Upper lobe of right lung (tissue), 1 donor: ENCODE measurements at places on chromosomes 5 and 9. TPM values are rescaled to one million over a fixed set of nuclear protein-coding genes. Genes with fewer than 3 reads are reported as not detected.
A peak's percentile ranks its signal among the peaks of the same experiment; 100 is the strongest.

GRCh38 chr5:36948650-36949049, 72.1 kb downstream of the NIPBL start:
- DNase-seq = no peak

- DNase-seq = no peak
Measured at GRCh38 chr9:110290001-110290400, 33.7 kb upstream of the TXN start.

- DNase-seq = no peak
Measured at GRCh38 chr5:36298552-36298951, 3.1 kb downstream of the RANBP3L start.

DNA sequence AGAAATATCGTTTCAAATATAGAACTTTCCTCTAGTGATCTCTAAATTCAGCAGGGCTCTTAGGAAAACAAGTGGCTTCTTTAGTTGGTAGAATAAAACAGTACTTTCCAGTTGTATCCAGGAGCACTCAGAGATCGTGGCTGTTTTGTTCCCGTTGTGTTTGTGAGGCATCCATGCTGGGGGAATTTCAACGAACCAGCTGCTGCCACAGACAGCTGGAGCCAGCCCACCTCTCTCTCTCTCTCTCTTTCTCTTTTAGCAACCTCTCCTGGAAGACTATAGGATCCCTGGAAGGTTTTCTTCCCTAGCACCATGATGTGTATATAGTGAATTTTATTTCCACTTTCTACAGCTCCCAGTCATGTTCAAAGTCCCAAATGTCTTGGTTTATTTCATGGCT, 1116.0 kb upstream of the SEMA6A start:
- DNase-seq = no peak

DNA sequence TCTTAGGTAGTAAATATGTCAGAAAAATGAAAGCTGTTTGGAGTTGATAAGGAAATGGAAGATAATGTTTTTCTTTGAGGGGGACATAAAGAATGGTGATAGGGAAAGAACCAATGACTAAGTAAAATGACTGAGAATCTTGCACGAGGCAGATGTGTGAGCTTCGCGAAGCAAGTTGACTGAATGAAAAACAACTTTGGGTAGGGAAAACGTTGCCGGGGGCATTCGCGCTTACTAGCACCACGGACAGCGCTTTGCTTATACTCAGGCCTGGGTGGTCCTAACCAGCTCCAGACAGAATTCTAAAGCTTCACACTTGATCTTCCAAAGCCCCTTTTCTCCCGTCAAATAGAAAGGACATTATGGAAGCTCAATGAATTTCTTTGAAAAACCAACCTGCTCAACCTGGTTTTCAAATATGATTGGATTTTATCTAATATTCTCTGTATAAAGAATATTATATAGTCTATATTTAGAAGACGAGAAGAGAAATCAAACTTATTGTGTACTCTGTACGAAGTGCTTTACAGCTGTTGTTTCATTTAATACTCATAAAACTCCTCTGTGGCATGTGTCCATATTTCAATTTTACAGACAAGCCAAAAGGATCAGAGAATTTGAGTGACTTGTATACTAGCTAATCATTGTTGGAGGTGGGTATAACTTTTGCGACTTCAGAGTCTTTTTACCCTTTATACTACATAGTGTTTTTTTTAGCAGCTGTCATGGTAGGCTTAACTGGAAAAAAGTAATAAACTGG, 1.9 kb upstream of the CDKN2B start:
- DNase-seq = no peak

DNA sequence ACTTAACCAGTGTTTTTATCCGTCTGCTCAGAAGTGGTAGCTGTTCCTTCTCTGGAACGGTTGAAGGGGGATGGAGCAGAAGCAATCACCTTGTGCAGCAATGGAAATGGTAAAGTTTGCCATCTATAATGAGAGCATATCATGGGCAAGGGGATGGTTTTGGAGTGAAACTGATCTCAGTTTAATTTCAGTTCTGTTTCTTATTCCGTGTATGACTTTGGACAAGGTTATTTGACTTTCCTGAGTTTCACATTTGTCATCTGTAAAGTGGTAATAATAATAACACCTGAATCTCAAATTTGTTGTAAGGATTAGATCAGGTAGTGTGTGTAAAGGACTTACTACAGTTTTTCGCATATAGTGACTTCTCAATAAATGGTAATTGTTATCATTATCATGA, 106.1 kb downstream of the PCSK1 start:
- DNase-seq = no peak

DNA sequence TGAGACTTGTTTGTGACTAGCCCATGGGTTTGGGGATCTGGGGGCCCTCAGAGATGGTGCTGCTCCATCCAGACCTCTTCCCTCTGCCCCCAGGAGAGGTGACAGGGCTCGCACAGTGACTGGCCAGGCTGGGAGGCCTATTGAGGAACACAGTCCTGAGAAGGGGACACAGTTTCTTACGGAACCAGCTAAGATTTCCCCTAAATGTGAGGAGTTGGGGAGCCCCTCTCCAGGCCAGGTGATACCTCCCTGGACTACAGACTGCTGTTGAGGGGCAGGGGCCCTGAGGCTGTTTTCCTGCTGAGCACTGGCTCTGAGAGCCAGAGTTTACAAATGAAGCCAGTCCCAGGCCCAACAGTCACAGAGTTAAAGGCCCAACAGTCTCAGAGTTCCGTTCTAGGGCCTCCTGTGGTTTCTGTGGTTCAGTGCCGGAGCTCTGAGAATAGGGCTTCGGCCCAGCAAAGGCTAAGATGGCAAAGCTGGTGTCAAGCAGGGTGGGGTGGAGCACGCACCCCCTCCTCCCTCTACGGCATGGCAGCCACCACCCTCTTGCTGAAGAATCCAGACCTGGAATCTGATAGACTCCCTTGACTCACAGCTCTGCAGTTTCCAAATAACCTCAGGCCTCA, 1.1 kb upstream of the SEMA4D start:
- no peak for DNase-seq

GRCh38 chr9:130348881-130349280, 83.3 kb downstream of the HMCN2 start:
- DNase-seq = no peak

DNA sequence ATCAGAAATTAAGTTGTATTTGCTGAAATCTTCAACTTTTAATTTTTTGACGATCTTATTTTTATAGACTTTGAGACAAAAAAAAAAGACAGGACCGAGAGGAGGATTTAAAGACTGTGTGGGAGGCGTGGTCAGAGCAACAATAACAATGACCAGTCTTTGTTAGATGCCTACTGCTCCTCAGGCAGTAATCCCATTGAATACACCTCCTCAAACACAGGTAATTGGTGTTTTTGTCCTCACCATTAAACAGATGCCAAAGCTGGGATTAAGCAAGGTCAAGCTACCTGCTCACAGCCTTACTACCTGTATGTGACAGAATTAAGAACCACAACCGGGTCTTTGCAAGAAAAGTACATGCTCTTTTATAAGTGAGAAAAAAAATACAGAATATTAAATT, 233.3 kb upstream of the GRAMD2B start:
- no peak for DNase-seq

DNA sequence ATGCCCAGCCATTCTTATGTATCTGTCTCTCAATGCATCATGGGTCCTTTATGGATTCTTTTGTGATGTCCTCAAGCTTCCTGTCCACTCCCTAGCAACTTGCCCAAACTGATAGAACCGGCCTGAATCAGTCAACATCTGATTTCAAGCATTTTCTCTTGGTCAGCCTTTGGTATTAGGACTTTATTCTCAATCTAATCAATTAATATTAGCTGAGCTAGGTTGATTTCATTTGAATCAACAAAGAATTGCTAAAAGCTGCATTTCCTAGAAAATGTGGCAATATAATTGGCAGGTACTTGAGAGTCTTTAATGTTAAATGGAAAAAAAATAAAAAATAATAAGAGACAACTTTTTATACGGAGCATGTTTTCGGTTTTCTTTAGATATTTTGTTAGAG, 121.8 kb downstream of the GHR start:
- no peak for DNase-seq

DNA sequence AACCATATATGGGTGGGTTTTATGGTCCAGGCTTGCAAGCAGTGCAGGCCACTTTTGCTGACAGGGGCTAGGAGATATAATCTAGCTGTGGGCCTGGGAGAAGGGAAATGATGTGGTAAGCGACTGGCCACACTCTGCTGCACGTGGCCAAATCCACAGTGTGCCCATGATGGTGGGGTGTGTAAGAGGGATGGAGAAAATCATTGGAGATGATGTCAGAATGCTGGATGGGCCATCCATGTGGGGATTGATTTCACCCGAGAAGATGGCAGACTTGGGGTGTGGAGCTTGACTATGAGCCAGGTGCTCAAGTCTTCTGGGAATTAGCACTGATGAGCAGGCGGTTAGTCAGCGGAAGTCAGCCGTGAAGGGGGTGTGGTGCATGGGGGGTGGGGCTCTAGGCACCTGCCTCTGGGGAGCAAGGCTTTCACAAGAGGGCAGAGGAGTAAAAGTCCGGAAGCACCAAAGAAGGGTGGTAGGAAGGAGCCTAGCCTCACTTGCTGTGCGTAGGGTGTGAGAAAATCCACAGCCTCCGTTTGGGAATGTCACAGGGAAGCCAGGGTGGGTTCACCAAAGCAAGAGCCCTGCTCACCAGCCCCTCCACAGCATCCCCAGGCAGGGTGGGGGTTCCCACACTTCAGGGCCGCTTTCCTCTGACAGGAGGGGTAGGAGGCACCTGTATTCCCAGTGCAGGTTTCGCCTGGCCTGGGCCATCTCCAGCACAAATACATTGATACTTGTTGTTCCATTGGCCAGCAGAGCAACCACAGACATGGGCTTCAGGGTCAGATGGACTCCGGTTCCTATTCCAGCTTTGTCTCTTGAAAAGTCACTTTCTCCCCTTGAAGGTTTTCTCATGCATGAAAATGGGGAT, 44.5 kb upstream of the ANGPTL2 start:
- DNase-seq = peak; percentile 48

- DNase-seq = no peak
Measured at GRCh38 chr9:7790022-7790818, 9.4 kb downstream of the DMAC1 start.

DNA sequence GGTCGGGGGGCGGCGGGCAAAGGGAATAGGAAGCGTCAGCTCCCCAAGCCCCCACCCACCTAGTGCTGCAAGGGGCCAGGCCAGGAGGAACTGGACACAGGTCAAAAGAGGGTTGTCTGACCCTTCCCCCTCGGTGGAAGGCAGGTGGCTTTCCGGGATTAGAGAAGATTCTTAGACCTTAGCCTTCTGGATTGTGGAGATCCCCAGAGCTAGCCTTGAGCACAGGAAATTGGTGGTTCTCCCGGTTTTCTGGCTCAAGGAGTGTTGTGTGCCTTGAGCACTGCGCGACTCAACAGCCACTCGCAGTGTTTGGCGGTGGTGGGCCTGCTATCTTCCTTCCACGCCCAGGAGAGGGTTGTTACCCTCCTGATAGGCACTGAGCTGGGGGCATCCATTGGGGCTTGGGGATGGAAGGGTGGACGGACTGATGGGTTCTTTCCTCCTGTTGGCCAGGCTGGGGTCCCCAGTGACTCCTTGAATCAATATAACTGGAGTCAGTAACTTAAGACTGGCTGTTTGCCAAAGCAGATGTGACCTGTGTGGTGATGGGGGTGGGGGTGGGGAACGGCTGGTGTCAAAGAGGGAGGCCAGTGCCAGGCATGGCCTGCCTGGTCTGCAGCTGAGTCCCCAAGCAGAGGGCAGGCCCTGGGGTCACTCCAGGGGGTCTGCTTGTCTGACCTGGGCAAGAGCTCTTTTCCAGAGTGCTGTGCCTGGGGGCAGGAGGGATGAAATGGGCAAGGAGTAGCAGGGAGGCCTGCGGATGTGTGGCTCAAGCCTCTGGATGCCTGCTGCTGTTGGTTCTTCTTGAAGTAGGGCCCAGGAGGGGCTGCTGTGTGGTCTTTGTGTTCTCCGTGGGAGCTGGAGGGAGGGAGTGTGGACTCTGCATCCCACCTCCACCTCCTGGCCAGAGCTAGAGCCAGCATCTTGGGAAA, 2.1 kb downstream of the FGF18 start:
- DNase-seq = no peak

GRCh38 chr5:34684281-34684979, 28.3 kb downstream of the RAI14 start:
- no peak for DNase-seq

DNA sequence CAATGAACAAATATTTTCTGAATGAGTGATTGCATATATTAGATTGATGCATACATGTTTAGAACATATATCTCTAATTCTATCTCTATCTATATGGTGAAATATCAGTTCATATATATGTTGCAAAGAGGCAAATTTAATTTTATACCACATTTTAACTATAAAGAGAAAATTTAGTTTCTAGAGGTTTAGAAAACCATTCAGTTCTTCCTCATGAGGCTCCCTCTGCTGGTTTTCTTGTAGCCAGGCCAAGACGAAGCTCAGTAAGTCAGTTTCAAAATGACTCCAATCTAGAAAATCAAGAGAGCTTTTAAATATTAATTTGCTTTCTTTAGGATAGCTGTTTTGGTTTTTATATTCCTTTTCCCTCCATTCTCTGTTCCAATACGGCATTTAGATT, 312.1 kb downstream of the TMEM232 start:
- DNase-seq = no peak

DNA sequence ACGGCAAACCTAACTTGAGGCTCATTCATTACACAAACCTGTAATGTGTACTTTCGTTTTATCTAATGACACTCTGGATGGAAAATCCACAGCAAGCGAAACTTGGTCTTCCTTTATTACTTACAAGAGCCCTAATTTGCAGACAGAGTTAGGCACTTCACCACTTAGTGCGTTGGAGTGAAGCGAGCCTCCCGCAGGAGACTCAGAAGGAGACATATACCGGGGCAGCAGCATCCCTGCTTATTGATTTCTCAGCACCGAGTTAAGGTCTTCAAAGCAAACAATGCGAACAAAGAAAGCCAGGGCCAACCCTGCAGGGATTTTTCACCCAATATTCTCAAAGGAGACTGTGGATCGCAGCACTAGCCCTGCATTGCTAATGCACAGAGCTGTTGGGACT, 28.6 kb downstream of the LSM11 start:
- DNase-seq = no peak

DNA sequence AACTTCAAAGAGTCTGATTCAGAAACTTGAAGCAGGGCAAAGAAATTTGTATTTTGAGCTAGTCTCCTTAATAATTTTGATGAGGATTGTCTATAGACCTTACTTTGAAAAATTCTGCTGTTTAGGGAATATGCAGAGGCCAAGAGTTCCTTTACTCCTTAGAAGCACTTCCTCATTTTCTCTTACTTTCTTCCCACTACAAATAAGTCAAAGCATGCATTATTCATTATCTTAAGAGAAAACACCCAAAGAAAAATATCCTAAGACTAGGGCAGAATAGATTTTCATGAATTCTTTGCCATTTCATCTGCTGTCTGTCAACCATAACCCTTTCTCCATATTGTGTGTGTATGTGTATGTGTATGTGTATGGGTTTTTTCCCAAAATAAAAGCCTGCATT, 307.9 kb downstream of the KCTD16 start:
- no peak for DNase-seq

- no peak for DNase-seq
Measured at GRCh38 chr9:75873712-75874111, 16.8 kb upstream of the PCSK5 start.

- DNase-seq = no peak
Measured at GRCh38 chr9:99556998-99557397, 264.7 kb upstream of the NR4A3 start.

Gene LMX1B
- total RNA-seq = 0.14 TPM

Gene PCA3
- total RNA-seq = not detected

Gene IL9
- not detected for total RNA-seq
